ENCODE measurements at places on chromosomes 16 and 17.

GRCh38 chr16:77853161-77853560, 64.8 kb downstream of the VAT1L start:
- no peak for DNase-seq

DNA sequence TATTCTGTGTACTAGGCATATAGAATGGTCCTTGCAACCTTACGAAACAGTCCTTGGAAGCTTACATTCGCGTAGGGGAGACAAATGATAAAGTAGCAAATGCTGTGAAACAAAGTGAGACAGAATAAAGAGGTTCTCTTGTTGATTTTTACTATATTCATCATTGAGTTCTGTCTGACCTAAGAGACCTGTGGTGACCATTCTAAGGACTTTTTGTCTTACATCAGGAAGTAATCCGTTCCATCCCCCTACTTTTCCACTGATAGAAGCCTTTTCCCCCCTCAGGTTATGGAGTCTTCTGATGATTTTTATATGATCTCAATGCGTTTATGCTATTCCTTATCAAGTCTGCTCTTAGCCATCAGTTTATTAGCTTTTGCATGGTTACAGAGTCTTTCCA, 66.8 kb upstream of the RASL10B start:
- no peak for DNase-seq

DNA sequence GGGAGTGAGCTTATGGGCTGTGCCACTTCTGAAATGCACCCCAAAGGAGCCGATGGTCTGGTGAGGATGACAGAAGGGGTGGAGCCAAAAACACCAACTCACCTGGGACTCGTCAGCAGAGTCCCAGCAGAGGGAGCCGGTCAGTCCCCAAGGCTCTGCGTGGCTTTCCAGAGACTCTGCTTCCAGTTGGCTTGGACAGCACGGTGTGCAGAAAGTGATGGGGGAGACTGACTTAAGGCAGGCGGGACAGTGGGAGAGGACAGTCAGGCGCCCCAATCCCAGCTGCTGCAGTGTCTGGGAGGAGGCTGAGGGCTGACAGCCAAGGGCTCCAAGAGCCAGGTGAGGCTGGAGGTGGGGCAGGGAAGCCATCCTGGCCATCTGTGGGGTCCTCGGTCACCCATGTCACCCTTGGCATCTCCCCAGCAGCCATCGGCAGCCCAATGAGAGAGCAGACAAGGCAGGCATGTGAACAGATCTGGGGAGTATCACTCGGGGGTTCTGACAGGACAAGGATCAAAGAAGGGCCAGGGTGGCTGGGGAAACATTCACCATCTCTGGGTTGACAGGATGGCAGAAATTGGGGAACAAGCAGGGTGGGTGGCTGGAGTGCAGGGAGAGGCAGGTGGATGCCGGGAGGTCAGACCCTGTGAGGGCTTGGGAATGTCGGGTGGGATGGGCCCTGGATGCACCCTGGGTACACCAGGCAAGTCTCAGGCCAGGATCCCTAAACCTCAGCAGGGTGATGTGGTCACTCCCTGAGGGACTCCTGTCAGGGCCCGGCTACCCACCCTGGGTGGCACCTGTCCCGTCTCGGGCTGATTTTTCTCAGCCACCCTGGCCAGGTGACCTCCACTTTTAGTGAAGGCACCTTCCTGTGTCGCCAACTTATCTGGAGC, 8.9 kb upstream of the KRTAP17-1 start:
- no peak for DNase-seq

- DNase-seq: no peak
These were observed 10.0 kb upstream of the NOS2 start for GRCh38 chr17:27810211-27810901.

DNA sequence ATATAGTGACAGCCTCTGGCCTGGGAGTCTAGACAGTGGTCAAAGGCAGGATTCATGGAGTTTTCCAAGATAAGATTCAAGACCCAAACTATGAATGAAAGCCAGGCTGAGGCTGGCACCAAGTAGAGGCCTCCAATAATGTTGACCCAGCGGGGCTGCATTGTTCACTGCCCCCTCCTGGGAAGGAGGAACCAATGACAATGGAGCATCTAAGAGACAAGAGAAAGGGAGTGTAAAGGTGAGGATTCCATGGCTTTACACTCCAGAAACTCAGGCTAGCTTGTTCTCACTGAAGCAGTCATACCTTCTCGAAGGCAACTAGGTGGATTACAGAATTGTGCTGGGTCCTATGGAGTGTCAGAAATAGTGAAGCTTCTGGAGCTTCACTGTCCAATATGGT, 380.3 kb downstream of the WWOX start:
- DNase-seq: no peak

DNA sequence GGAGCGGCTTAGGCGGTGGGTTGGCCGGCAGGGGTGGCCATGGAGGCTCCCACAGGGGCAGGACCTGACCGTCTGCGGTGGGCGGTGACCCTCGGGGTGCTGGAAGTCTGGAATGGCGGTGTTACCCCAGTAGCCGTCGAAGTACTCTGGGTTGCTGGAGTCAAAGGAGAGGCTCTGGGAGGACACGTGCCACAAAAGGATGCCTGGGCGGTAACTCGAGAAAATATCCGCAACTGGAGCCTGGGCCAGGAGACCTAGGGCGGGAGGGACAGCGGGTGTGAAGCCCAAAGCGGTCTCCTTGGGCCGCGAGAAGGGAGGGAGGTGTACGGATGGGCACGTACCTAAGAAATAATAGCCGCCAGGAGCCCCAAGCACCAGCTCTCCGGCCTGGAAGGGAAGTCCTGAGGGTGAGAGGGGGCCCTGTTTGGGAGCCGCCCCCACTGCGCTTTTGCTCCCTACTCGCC, 4.6 kb downstream of the ITGA2B start:
- peak; percentile 33 for DNase-seq

- no peak for DNase-seq
These were observed 28.0 kb downstream of the PPL start for GRCh38 chr16:4908854-4909401.

DNA sequence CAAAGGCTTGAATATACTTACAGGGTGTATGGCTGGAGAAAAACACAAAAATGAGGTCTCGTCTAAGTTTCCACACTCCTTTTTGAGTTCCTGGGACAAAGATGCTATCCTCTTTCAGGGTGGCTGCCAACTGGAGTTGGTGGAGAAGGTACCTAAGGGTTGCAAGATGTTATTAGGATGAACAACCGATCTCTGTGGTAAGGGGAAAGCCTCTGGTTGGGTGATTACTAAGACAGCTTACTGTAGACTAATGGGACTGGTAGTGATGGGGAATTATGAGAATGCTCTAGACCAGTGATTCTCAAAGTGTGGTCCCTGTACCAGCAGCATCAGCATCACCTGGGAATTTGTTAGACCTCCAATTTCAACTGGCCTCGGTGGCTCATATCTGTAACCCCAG, 6.0 kb downstream of the ADAT1 start:
- DNase-seq: no peak

- DNase-seq: no peak
These were observed 182.6 kb downstream of the C16orf95 start for GRCh38 chr16:87134628-87134995.

GRCh38 chr16:47750371-47750770, 289.2 kb downstream of the PHKB start:
- DNase-seq: no peak

DNA sequence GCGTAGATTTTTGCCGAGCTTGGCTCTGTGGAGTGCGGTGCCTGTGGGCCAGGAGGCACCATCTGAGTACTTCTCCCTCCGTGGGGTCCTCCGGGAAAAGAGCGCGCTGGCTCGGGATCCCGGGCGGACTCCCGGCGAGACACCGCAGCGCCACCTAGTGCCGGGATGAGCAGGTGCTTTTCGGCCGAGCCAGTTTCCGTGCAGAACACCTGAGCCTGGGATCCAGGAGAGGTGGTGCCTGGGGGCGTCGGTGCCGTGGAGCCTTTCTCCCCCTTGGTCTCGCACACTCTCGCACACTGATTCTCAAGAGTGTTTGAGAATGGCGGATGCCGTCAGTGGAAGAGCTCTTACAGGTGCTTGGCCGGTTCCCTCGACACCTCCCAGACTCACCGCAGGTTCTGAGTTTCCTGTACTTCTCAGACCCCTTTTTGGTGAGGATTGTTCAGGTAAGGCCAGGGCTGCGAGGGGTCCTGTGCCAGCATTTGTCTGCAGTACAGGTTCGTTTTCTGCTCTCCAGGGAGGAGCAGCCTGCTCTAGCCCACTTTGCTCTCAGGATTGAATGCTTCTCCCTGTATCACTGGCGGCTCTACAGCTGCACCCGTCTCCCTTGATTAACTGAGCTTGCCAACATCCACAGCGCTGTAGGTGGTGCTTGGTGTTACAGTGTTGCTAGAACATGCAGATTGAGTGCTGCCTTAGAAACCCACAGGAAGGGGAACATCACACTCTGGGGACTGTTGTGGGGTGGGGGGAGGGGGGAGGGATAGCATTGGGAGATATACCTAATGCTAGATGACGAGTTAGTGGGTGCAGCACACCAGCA, 23.3 kb downstream of the TBCD start:
- peak; percentile 66 for DNase-seq

DNA sequence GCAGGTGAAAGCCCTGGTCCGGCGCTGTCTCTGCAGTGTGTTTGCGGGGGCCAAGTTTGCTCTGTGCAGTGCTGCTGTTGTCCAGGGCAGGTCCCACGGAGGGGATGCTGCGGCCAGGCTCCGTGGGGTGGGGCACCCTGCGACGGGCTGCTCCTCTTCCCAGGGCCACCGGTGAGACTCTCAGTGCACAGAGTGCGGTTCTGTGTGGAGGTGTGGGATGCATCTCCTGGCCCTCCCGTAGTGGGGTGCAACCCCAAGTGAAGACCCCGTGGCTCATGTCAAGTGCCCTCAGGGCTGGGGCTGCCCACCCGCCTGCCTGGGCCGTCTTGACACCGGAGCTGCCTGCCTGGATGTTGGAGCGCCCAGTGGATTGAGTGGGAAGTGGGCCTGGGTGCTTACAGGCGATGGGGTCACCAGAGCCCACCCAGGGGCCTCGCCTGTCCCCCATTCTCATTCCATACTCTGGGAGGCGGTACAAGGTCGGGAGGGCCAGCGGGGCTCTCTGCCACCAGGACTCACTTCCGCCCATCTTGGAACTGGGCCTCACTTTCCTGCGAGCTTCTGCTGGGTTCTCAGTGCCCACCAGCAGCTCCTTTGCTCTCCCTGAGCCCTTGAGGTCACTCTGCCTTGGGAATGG, 119.9 kb downstream of the BANP start:
- DNase-seq: no peak

GRCh38 chr16:80158766-80159165, 382.0 kb upstream of the DYNLRB2 start:
- DNase-seq: peak; percentile 91

GRCh38 chr17:40915199-40915661, 22.2 kb downstream of the KRT23 start:
- peak; percentile 97 for DNase-seq

DNA sequence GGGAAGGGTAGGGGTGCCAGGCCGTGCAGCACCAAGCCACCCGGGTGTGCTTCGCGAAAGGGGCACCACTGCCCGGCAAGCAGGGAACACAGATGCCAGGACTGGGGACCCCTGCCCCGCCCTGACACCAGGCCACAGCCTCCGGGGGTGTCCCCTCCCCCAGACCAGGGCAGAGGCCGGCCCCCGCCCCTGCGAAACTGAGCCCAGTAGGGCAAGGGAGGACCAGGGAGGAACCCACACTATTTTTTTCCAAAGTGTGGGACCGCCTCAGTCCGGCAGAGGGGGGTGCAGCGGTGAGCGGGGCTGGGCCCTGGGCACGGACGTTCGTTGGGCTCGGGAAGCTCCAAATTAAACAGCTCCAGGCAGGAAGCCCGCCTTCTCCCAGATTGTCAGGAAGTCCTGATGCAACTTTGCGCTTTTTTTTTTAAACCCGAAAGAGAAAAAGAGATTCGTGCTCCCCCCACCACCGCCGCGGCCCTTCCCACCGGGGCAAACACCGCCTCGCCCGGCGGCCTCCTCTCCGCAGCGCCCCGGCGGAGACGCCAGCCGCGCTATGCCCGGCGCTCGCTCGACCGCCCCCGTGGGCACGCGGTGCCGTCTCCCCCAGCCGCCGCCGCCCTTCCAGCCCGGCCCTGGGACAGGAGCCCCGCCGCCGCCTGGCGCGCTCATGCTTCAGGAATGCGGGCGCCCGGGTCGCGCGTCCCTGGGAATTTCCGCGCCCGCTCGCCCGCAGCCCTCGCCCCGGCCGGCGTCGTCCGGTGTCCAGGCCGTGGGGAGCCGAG, 755 bp downstream of the PIEZO1 start:
- peak; percentile 93 for DNase-seq

- DNase-seq: peak; percentile 79
These were observed 188.1 kb upstream of the ZNF469 start for GRCh38 chr16:88194397-88195268.

GRCh38 chr16:1002399-1003166, 21.0 kb downstream of the SOX8 start:
- DNase-seq: peak; percentile 86

- peak; percentile 91 for DNase-seq
These were observed 62.7 kb downstream of the GAS7 start for GRCh38 chr17:10135539-10136257.

DNA sequence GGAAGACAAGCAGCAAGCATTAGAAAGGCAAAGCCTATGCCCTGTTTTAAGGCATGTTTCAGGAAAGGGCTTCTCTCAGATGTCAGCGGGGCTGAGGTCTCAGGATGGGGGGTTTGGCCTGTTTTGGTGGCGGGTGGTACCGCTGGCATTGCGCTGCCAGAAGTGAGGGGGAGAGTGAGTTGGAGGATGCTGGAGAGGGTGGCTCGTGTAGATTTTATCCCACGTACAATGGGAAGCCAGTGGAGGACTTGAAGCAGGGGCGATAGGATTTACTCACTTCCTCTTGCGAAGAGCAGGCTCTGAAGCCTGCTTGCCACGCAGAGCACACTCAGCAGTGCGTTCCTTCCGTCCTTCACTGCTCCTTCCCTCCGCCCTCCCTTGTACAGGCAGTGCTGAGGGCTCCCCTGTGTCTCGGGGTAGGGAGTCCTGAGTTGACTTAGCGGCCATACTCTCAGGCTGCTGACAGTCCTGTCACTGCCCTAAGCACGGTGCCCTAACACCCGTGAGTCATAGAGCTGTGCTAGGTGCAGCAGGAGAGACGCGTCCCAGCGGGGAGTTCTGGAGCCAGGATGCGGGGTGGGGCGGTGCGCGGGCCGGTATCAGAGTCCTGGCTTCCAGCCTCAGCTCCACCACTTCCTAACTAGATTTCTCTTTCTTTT, 113.1 kb downstream of the SNX29 start:
- peak; percentile 89 for DNase-seq

DNA sequence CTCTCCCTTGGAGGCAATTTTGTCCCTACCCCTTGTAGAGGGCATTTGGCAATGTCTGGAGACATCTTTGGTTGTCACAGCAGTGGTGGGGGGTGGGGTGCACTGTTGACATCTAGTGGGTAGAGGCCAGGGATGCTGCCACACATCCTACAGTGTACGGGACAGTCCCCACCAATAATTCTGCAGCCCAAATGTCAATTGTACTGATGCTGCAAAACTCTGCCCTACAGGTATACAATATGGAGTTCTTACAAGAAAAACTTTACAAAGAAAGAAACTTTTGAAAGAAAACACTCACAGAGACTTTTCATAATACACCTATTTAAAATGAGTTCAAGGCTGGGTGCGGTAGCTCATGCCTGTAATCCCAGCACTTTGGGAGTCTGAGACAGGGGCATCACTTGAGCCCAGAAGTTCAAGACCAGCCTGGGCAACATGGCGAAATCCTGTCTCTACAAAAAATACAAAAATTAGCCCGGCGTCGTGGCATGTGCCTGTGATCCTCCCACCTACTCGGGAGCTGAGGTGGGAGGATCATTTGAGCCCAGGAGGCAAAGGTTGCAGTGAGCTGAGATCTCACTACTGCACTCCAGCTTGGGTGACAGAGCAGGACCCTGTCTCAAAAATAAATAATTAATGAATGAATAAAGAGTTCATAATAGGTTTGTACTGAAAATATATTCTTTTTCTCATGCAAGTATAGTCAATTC, 59.4 kb downstream of the EMP2 start:
- no peak for DNase-seq
